Activated CD8-positive, alpha-beta T cell treated with anti-CD3 and anti-CD28 coated beads for 36 hours (primary cell): ENCODE measurements at places on chromosomes 7 and 10. TPM values are rescaled to one million over a fixed set of nuclear protein-coding genes. Genes with fewer than 3 reads are reported as not detected.

- peak overlapping the region; percentile 71 for H3K4me3 ChIP-seq
- peaks cover 76% of the 10 kb centered on the region for H3K4me1 ChIP-seq
- DNase-seq: peak; percentile 92
Observed at GRCh38 chr7:44637788-44638594, 31.6 kb downstream of the OGDH start.

- DNase-seq: no peak
- no peaks in the 10 kb centered on the region for H3K27me3 ChIP-seq
- peaks cover 50% of the 10 kb centered on the region for H3K36me3 ChIP-seq
- H3K27ac ChIP-seq: peak overlapping the region; percentile 58
- peaks cover 35% of the 10 kb centered on the region for H3K4me1 ChIP-seq
Observed at GRCh38 chr10:46239247-46239646, 47.5 kb upstream of the ANTXRL start.

GRCh38 chr7:155731380-155731779, 80.9 kb downstream of the SHH start:
- H3K4me3 ChIP-seq: no peak overlapping the region
- no peak for DNase-seq
- peaks cover 64% of the 10 kb centered on the region for H3K4me1 ChIP-seq
- peaks cover 32% of the 10 kb centered on the region for H3K36me3 ChIP-seq
- no peaks in the 10 kb centered on the region for H3K27me3 ChIP-seq

- H3K36me3 ChIP-seq: peaks cover 4% of the 10 kb centered on the region
- peaks cover 2% of the 10 kb centered on the region for H3K27me3 ChIP-seq
- H3K4me3 ChIP-seq: no peak overlapping the region
- DNase-seq: no peak
Observed at GRCh38 chr7:6725003-6725402, 18.3 kb upstream of the ZNF12 start.

DNA sequence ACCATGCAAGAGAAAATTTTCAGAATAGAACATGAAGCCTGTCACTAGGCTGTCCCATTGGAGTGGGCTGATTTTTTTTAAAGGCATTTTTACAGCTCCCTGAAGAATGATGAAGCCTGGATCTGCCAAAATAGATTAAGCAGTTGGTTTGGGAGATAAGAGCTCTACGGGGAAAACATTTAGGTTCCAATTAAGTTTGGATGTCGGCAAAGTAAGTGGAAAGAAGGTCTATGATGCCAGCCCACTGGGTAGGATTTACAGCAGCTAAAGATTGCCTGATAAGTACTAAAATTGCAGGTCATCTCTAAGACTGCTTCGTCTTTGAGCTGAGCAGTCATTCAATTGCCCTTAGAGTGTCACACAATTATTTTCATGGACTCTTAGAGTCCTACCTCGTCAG, 939.2 kb upstream of the CELF2 start:
- H3K36me3 ChIP-seq: no peaks in the 10 kb centered on the region
- no peaks in the 10 kb centered on the region for H3K4me1 ChIP-seq
- DNase-seq: no peak
- no peak overlapping the region for H3K27ac ChIP-seq
- H3K27me3 ChIP-seq: peaks cover 2% of the 10 kb centered on the region

GRCh38 chr7:123439191-123439590, 95.2 kb downstream of the IQUB start:
- H3K36me3 ChIP-seq: no peaks in the 10 kb centered on the region
- no peak overlapping the region for H3K27ac ChIP-seq
- no peak for DNase-seq

DNA sequence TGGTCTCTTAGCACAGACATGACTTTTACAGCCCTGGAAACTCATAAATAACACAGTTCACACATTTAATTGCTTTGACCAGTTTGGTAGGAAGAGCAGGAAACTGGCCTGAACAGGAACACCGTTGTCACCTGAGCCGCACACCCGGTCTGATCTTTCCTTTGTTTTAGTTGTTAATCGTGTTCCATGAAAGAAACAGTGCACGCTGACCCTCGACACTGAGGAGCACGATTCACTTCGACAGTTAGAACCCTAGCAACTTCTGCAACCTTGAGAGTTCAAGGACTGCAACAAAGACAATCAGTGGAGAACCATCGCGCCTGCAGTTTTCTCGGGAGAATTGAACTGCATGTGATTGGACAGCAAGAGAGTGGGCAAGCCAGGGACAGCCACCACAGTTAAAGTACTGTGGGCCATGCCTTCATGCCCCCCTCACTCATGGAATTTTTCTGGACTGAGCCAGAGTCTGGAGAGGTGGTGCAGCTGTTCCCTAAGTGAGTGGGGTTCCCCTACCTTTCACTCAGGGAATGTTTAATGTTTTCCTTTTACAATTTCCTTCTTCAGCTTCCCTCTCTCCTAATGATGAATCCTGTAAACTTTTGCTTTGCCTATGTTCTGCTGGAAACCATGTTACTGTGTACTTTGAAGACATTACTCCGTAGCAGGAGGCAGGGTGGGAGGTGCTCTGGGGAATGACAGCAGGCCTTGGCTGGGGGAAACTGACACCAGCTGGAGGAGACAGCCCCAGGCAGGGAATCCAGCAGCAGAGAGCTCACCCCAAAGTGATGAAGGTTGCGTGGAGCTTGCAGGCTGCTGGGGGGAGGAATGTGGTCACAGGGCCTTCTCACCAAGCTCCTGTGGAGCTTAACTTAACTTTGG, 198.7 kb downstream of the ZNF438 start:
- no peaks in the 10 kb centered on the region for H3K4me1 ChIP-seq
- H3K27me3 ChIP-seq: no peaks in the 10 kb centered on the region
- H3K4me3 ChIP-seq: no peak overlapping the region

DNA sequence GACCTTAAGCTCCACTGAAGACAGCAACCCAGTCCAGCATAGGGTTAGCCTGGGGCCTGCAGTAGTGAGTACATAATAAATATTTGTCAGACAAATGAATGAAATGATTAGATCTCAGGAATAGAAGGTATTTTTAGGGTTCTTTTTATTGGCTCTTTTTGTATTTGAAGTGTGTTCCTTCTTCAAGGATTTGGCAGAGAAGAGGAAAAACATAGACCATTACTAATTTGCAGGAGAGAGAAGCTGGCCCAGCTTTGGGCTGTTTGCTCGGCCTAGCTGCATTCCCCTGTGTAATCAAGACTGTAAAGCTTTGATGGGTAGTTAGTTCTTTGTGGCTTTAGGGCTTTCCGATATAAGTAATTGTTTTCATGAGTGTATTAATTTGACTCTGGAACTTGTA, 64.2 kb downstream of the CNNM2 start:
- no peaks in the 10 kb centered on the region for H3K27me3 ChIP-seq
- no peaks in the 10 kb centered on the region for H3K36me3 ChIP-seq
- no peak overlapping the region for H3K27ac ChIP-seq

The DIP2C gene
- total RNA-seq: 0.85 TPM
